ENCODE measurements at places on chromosomes 13 and 19.

GRCh38 chr13:19862481-19863313 is 752 bp downstream of the ZMYM5 start:
- peak; percentile 71 for DNase-seq

DNA sequence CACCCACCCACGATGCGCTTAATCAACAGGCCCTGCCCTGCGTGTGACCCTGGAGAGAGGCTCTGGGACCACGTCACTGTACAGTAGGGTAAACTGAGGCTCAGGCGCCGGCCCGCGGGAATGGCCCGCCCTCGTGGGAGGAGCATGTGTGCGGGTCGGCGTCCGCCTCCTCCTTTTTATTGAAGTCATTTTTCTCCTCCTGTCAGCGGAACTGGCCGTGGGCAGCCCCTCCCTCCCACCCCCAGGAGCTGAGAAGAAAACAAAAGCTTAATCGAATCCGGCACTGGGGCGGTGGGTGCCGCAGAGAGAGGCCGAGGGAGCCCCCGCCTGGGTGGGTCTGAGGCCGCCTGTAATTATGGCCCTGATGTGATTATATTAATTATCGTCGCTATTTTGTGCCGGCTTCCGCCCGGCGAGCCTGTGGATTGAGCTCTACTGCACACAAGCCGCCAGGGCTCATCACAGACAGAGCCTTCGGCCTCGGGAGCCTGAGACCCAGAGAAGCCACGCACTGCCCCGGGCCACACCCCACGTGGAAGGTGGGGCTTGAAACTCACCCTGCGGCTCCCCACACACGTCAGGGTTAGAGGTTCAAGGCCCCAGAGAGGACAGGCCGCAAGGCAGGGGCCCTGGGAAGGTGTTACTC is 7.0 kb downstream of the C2CD4C start:
- DNase-seq = no peak

GRCh38 chr13:70027551-70027950 is 80.1 kb upstream of the ATXN8OS start:
- no peak for DNase-seq

GRCh38 chr19:7590256-7590655 is 5.4 kb upstream of the CAMSAP3 start:
- no peak for DNase-seq

GRCh38 chr19:6970443-6970842 is 50.8 kb downstream of the MBD3L2B start:
- no peak for DNase-seq

GRCh38 chr19:49927526-49928264 is 1.3 kb upstream of the ATF5 start:
- DNase-seq = no peak

DNA sequence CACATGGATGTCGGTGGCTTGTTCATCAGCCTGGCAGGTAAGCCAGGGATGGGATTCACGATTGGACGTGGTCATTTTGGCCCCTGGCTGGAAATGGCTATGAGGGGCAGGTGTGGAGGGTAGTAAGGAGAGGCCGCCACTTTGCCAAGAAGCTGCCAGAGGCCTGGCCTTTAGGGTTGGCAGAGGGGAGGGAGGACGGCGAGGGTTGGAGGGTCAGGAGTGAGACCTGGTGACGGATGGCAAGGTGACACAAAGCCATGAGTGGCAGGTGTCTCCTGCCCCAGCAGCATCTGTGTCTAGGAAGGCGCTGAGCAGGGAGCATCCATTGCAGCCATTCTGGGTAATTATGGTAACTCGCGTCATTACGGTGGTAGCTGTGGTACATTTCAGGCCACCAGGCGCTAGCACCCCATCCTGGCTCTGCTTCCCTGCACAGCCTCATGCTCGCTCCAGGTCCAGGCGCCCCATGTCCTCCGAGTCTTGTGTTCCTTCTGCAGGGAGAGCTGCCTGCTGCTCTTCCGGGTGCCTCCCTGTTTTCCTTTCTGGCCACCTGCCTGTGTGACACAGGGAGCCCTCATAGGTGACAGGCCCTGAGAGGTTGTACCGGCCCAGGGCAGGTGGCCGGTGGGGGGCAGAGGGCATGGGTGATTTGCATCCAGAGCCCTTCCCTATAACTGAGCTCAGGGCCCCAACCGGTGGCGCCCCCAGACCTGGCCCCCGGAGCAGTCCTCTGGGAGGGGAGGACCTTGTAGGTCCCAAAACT is 4.2 kb downstream of the SSBP4 start:
- DNase-seq = no peak

DNA sequence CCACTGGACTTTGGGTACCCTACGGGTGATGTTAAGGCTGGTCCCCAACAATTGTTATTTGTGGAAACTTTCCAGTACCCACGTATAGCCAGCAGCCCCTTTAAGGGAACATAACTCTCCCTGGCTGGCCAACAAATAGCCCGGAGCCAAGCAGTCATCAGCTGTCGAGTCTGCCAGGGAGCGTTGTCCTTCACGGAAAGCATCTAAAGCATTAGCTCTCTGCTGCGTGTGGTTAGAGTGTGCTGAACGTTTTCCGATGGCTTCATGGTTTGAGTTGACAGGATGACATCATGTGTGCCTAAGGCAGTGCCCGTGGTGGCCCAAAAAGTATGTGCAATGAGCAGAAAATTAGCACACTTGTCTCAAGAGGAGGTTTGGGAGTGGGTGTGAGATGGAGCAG is 3.3 kb upstream of the ZNF556 start:
- DNase-seq = no peak

DNA sequence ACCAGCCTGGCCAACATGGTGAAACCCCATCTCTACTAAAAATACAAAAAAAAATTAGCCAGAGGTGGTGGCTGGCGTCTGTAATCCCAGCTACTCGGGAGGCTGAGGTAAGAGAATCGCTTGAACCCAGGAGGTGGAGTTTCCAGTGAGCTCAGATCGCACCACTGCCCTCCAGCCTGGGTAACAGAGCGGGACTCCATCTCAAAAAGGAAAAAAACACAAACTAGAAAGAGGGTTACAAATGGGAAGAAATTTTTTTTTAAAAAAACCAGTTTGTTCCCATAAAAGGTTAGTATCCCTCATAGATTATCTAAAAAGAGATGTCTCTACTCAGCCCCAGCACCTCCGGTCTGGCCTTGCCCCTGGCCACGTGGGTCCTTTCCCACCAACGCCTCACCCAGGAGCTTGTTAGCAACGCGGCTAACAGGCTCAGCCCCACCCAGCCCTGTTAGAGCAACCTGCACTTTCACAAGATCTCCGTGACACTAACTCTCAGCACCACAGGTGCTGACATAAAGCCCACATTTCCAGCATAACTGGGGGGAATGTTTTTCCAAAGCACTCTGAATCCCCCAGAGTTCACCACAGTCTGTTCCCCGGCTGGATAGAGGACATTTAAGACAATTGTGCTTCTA is 4.3 kb downstream of the DMKN start:
- peak; percentile 78 for DNase-seq

DNA sequence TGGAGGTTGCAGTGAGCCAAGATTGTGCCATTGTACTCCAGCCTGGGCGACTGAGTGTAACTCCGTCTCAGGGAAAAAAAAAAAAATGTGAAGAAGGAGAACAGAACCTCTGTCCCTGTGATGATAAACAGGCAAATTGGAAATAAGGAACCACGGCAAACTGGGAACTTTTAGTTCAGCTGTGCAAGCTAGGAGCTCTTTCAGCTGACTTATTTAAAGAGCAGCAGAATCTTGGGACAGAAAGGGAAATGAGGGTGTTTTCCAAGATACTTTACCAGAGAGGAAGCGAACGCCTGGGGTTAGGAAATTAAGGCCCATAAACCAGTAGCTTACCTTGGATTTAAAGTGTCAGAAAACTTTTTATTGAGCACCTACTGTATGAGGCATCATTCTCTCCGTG is 3.0 kb upstream of the UPF1 start:
- no peak for DNase-seq

GRCh38 chr13:110231348-110232047 is 75.5 kb downstream of the COL4A1 start:
- DNase-seq = no peak

DNA sequence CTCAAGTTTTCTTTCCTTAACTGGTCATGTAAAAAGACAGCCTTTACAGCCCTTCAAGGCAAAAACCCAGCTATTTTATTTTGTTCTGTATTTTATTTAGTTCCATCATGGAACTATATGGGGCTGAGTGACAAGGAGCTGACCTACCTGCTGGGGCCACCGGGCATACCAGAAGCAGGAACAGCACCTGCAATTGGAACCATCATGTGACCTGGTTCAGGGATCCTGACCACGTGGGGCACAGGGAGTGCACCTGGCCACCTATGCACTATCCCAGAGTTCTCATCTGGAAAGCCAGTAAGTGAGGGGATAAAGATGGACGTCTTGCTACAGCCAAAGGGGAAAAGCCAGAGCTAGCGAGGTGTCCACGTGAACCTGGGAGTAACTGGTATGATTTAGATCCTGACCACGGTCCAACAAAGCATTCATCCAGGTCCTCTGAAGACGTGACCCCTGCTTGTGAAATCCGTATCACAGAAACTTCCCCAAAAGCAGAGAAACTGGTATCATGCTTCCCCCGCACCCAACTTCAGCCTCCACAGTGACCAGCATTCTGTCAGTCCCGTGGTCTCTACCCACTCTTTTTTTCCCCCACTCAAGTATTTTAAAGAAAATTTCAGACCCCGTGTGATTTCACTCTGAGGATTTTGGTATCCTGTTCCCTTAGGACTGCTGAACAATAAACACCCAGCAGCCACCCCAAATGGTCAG is 40.5 kb upstream of the SLC15A1 start:
- peak; percentile 59 for DNase-seq

DNA sequence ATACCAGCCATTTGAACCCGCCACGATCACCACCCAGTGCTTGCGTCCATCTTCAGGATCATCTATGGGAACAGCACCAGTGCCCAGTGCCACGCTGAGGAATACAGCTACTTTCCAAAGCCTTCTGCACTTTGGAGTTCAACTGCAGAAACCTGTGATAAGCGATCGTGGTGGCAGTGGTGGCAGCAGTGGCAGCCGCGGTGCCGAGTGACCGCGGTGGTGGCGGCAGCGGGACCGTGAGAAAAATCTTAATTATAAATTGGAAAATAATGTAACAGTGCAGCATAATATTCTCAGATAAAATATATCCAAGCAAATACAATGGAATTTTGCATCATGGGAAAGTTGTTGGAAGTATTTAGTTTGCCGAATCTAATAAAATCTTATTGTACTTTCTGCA is 2270.9 kb downstream of the PCDH9 start:
- DNase-seq = no peak

- no peak for DNase-seq
These were observed 25.9 kb downstream of the ZFR2 start for GRCh38 chr19:3842948-3843347.

GRCh38 chr13:109874484-109875454 is 88.4 kb upstream of the IRS2 start:
- peak; percentile 33 for DNase-seq

DNA sequence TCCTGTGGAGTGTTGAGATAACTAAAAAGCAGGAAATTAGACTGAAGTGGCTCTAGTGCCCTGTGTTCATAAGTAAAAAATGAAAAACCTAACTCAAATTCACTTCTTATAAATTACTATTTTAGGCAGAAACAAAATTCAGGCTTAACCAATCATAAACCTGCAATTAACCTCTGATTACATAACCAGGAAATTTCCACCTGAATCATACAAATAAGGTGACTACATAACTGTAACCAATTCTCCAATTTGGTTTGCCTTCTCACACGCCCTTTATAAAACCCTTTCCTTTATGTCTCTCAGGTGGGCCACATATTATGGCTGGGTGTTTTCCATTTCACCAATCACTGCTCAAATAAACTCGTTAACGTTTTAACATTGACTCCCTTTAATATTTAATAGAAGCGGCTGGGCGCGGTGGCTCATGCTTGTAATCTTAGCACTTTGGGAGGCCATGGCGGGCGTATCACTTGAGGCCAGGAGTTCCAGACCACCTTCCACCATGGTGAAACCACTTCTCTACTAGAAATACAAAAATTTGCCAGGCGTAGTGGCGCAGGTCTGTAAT is 22.9 kb upstream of the ZNF724 start:
- DNase-seq = peak; percentile 54

DNA sequence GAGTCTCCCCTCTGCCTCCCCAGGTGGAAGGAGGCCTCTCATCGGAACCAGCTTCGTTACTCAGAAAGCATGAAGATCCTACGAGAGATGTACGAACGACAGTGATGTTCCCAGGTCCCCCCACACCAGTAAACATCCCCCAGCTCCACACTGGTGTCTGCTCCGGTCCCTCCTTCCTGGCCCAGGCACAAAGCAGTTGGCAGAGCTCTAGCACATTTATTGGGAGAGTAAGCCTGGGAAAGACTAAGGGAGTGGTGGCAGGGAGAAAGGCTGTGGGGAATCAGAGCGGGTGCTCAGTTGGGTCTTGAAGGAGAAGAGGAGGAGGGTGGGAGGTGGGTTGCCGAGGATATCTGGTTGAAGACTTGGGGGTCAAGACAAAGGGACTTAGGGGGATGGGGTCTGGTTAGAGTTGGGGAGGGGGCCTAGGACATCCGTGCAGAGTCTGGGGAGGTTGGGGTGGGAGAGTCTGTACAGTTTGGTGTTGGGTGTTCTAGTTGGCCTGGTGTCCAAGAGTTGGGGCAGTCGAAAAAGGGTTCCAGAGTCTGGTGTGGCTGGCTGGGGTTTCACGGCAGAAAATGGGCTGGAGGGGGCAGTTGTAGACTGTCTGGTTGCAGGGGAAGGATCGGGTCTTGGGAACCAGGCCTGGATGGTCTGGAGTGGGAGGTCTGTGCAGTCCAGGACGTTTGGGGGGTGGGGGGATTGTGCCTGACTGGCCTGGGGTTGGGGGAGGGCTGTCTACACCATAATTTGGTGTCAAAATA is 2.3 kb downstream of the HSPB6 start:
- no peak for DNase-seq

DNA sequence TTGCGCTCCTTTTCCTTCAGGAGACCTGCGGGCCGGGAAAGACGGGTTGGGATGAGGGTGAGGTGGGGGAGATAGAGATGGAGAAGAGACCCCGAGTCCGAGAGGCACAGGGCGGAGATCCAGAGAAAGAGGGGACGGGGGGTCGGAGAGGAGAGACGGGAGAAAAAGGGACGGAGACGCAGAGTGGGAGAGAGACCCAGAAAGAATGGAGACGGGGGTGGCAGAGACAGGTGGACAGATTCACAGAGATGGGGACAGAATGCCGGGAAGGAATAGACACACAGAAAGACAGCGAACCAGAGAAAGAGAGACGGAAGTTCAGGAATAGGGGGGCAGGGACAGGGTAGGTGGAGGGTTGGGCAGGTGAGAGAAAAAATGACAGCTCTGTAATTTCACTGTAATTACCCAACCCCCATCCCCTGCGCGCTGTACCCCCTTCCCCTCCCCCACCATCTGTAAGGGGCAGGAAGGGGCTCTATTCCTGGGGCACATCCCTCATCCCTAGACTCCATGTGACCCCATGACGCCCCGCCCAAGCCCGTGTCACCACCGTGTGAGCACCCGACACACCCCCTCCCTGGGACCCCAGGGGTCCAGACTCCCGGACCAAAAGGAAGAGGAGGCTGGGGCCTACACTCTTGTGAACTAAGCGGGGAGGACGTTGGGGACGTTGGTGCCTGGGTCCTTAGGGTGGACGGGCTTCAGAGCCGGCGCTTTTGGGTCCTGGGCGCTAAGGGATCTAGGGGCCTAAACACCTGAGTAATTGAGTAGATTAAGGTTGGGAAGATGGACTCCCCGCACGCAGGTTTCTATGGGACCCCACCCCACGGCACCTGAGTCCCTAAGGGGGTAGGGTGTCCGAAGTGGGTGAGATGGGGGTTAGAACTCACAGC is 967 bp downstream of the DBP start:
- no peak for DNase-seq
